ENCODE measurements at places on chromosomes 6 and 20. TPM values are rescaled to one million over a fixed set of nuclear protein-coding genes. Genes with fewer than 3 reads are reported as not detected.

TENT5A gene
- total RNA-seq: 3.0 TPM

- DNase-seq: no peak
Measured at GRCh38 chr6:142927904-142928303, 17.1 kb downstream of the HIVEP2 start.

DNA sequence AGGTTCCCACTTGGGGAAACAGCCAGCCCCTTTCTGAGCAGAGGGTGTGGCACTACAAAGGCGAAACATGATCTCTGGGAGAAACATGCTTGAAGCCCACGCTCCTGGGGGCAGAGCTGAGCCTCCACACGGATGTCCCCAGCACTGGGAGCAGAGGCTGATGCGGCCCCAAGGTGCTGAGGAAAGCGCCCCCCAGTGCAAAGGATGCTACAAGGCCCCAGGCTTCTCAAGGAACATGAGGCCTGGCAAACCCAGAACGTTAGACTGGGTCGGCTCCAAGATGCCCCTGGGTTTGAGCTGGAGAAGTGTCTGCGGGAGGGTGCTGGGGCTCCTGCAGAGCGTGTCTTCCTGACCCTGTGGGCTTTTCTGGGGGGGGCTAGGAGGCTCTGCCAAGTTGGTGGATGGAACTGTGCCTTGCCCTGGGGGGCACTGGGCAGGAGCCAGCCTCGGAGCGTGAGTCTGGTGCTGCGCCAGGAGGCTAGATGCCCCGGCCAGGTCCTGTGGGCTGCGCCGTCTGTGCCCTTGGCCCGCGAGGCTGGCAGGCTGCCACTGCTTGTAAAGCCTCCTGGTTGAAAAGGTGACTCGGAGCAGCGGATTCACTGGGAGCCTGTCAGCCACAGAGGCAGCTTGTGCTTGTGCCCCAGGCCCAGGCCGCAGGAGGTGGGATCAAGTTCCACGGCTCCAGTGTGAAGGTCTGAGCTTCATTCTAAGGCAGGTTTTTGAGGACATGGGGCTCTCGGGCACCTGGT is 8.1 kb downstream of the SYNJ2 start:
- DNase-seq: peak; percentile 68

DNA sequence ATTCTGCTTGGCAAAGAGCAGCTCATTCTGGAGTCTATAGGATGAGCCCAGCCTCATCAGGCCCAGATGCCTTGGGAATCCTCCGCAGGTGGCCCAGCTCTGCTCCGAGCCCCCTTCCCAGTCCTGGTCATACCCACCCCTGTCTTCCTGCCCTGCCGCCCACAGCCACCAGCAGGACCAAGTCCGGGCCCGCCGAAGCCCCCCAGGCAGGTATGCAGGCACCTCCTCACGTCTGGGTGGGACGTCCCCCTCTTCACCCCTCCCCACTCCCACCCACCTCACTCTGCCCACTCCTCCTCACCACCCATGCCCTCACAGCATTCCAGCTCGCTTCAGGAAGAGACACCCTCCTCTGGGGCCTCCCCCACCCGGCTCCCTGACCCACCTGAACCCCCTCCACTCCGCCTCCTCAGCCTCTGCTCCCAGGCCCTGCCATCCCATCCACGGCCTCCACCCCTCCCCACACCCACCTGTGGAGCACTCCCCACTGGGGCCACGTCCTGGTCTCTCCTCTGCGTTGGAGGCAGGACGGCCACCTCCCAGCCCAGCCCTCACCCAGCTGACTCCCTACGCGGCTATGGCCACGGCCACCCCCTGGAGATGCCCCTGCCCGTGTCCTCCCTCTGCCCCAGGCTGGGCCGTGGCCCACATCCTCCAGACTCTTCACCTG is 43.4 kb downstream of the KCNQ2 start:
- no peak for DNase-seq

GRCh38 chr6:158564243-158565121 is 4.6 kb downstream of the TMEM181 start:
- DNase-seq: no peak
